MCF 10A (cell line): ENCODE measurements at places on chromosomes 3 and 15. TPM values are rescaled to one million over a fixed set of nuclear protein-coding genes. Genes with fewer than 3 reads are reported as not detected.

The AHSG gene
- not detected in 2 replicates for total RNA-seq

The FBXL2 gene
- total RNA-seq = 9.6 and 9.8 TPM in 2 replicates

DNA sequence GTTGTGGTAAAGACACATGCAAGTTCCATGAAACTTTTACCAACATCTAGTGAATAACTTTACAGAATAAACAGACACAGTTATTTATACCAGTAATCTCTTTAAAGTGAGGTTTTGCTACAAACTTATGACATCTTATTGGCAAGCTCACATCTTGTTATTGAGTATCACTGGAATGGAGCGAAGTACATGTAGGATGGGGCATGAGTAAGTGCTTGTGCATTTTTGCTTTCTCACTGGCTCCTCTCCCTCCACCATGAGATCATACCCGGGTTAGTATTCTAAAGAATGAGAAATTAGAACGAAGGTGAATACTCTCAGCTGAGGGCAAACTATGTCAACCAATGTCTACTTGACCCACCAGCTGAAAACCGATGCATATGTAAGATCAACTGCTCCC lies 193.3 kb upstream of the ZNF717 start:
- H3K4me1 ChIP-seq = no peaks in the 10 kb centered on the region
- no peak overlapping the region for H3K27ac ChIP-seq
- DNase-seq = no peak
- H3K4me3 ChIP-seq = no peak overlapping the region
- H3K27me3 ChIP-seq = peaks cover 35% of the 10 kb centered on the region

The LXN gene
- total RNA-seq = 3.4 and 4.4 TPM in 2 replicates

The LRRC2 gene
- not detected in 2 replicates for total RNA-seq

- H3K4me3 ChIP-seq = peak overlapping the region; percentile 87
- DNase-seq = peak; percentile 25
- no peak overlapping the region for H3K27ac ChIP-seq
These were observed 765 bp upstream of the UBE2E2 start for GRCh38 chr3:23202203-23202920.

DNA sequence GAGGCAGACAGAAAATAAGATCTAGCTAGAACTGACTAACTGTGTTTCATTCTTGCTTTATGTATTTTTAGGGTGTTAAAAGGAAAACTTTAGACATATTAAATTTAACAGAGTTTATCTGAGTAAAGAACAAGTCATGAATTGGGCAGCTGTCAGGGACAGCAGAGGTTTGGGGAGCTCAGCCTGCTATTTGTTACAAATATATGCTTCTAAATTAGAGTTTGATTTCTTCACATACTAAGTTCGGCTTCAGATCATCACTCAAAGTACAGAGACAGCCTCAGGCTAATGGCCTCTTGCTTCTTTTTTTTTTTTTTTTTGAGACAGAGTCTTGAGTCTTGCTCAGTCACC lies 21.9 kb downstream of the EFCC1 start:
- H3K4me1 ChIP-seq = no peaks in the 10 kb centered on the region
- H3K27ac ChIP-seq = no peak overlapping the region
- no peak for DNase-seq
- H3K4me3 ChIP-seq = no peak overlapping the region
- no peaks in the 10 kb centered on the region for H3K36me3 ChIP-seq

DNA sequence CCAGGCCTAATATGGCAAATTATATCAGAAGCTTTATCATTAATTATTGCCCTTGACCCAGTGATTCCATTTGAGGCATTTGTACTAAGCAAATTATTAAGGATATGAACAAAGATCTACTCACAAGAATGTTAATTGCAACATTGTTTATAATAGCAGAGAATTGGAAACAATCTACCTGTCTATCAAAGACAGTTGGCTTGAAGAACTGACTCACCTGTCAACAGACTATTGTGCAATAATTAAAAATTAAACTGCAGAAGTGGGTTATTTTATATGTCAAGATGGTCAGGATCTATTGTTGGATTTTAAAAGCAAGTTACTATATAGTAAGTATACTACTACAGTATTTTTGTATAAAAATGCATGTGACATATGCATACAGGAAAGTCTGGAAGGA lies 6.7 kb upstream of the FETUB start:
- no peak for DNase-seq
- no peak overlapping the region for H3K4me3 ChIP-seq
- no peak overlapping the region for H3K27ac ChIP-seq

DNA sequence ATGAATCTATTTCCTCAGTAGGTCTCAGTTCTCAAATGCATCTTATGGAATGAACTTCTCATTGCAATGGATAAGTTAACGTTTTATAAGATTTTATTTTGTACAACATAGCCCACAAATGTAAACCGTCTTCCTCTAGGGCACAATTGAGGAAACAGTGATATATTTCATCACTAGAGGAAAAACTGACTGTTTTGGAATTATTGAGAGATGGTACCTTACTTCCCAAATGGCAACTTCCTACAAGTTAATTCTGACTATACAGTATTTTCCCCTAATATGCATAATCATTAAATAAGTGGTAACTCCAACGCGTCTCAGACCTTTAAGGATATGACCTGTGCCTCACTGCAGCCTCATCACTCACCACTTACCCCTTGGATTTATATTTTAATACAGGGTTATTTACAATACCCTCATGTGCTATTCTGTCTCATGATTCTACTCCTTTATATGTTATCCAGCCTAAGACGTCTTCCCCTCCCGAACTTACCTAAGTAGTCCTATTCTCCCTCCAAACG lies 13.3 kb downstream of the GABPB1 start:
- H3K27ac ChIP-seq = no peak overlapping the region
- H3K36me3 ChIP-seq = peaks cover 25% of the 10 kb centered on the region

- no peak overlapping the region for H3K27ac ChIP-seq
- no peak overlapping the region for H3K4me3 ChIP-seq
- no peaks in the 10 kb centered on the region for H3K27me3 ChIP-seq
- peaks cover 22% of the 10 kb centered on the region for H3K4me1 ChIP-seq
- no peak for DNase-seq
These were observed 47.8 kb downstream of the DAPK2 start for GRCh38 chr15:63998489-63998888.

GRCh38 chr15:48580736-48581135 lies 64.8 kb downstream of the FBN1 start:
- no peak for DNase-seq
- H3K4me1 ChIP-seq = peaks cover 7% of the 10 kb centered on the region
- H3K27ac ChIP-seq = no peak overlapping the region
- H3K27me3 ChIP-seq = no peaks in the 10 kb centered on the region
- no peaks in the 10 kb centered on the region for H3K36me3 ChIP-seq
- no peak overlapping the region for H3K4me3 ChIP-seq

DNA sequence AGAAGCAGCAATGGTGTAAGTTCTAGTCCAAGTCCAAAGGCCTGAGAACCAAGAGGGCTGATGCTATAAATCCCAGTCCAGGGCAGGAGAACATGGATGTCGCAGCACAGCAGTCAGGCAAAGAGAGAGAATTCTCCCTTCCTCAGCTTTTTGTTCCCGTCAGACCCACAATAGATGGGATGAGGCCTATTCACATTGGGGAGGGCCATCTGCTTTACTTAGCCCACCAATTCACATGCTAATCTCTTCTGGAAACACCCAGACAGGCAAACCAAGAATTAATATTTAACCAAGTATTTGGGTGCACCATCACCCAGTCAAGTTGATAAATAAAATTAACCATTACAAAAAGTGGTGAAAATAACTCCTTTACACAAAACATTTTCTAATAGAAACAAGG lies 511.7 kb upstream of the UBE2E2 start:
- H3K27ac ChIP-seq = no peak overlapping the region
- H3K4me3 ChIP-seq = no peak overlapping the region
- no peak for DNase-seq
- no peaks in the 10 kb centered on the region for H3K27me3 ChIP-seq
- no peaks in the 10 kb centered on the region for H3K4me1 ChIP-seq

The CFAP161 gene
- not detected in 2 replicates for total RNA-seq

- H3K27ac ChIP-seq = no peak overlapping the region
- no peaks in the 10 kb centered on the region for H3K27me3 ChIP-seq
- no peak for DNase-seq
- H3K4me3 ChIP-seq = no peak overlapping the region
These were observed 85.4 kb upstream of the SUCLG2 start for GRCh38 chr3:67739851-67740250.

The C3orf20 gene
- total RNA-seq = 0.15 TPM in 1 of 2 replicates, not detected in the other

DNA sequence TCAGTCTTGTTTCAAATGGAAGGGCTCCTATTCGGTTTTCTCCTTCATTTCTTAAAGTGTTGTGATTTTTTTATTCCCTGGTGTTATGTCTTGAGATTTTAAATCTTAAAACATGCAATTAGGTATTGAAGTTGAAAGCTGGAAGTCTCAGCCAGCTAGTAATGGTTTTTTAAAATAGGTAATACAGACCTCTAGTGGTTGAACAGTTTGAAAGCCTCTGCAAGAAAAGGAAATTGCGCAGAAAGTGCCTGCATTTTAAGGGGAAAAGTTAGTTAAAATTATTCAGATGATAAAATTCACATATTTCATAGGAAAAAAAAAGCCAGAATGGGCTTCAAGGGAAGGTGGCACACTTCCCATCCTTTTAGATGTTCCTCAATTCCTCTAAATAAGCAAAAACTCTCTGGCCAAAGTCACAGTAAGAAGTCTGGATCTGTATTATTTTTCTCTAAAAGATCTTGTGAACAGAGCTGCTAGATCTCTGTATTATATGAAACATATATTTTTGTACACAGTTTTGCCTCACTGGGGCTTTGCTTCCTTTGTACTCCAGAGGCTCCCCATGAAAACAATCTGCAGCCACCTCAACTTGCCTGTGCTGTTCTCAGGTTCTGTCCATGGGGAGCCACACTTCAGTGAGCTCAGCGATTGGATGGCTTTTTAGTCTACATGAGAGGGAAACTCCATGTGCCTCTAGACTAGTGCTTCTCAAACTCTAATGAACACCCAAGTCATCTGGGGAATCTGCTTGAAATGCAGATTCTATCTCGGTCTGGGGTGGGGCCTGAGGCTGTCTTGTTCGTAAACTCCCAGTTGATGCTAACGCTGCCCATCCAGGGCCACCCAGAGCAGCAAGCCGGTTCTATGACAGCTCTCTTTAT lies 21.5 kb downstream of the AGTR1 start:
- no peak overlapping the region for H3K4me3 ChIP-seq
- no peaks in the 10 kb centered on the region for H3K4me1 ChIP-seq
- no peaks in the 10 kb centered on the region for H3K36me3 ChIP-seq
- no peak overlapping the region for H3K27ac ChIP-seq
- DNase-seq = peak; percentile 12

GRCh38 chr3:49673715-49674496 lies at the start of gene APEH:
TSS of gene APEH (plus strand) at chr3:49674351. CDS start at chr3:49674402, 51 bp downstream.
- peaks cover 6% of the 10 kb centered on the region for H3K4me1 ChIP-seq
- DNase-seq = peak; percentile 98
- peaks cover 12% of the 10 kb centered on the region for H3K36me3 ChIP-seq
- H3K27me3 ChIP-seq = no peaks in the 10 kb centered on the region
